ENCODE measurements at places on chromosomes 7 and 10.

DNA sequence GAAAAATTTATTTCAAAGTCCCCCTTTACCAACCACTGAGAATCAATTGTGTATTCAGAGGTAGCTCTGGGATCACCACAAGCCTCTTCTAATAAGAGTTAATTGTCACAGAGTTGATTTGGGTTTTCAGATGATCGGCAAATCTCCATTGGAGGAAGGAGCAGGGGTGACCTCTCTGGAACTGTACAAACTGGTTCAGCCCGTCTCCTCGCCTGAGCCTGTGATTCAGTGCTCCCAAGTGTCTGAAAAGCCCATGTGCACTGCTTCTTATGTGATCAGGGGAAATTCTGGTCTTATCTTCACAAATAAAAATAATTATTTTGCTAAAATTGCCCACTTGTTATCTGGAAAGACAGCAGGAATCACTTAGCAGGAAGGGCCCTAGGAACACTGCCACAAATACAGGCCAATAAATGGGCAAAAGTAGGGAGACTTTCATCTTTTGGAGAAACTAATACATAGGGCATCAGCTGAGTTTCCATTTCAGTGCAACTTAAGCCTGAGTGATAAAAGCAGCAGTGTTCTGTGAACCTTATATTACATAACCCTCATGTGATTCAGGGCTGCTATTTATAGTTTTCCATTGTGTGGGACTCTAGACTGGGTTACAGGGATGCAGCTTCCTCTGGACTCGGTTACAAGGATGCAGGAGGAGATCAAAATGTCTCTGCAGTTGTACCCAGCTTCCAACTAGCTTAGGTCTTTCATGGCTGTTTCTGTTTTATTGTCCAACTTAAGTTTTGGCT lies 32.3 kb downstream of the CDK1 start:
- no peak for DNase-seq

GRCh38 chr7:82530361-82530760 lies 86.8 kb upstream of the CACNA2D1 start:
- DNase-seq = no peak

DNA sequence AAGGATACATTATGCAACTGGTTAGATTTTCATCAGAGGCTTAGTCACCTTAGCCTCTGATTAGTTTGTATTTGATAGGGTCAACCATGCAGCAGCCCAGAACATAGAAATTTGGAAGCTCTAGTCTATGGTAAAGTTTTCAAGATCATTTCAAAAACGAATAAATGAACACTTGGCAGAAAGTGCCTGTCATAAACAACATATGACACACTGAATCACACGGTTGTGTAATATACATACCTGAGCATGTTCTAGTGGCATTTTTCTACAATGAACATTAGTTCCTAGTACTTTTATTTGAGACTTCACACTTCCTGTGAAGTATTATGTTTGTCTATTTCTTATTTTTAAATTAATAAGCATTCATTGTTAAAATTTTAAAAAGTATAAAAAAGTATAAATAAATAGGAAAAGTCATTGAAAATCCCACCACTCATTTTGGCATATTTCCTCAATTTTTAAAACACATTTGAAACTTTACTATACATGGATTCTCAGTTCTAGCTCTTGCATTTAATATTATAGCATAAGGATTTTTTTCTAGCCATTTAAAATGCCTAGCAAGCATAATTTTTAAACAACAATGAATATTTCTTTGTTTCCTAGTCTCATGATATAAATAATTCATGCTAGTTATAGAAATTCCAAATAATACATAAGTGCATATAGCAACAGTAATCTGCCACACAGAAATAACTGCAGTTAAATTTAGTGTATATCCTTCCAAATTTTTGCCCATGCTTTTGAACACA lies 25.7 kb upstream of the PRPS1L1 start:
- DNase-seq = no peak

DNA sequence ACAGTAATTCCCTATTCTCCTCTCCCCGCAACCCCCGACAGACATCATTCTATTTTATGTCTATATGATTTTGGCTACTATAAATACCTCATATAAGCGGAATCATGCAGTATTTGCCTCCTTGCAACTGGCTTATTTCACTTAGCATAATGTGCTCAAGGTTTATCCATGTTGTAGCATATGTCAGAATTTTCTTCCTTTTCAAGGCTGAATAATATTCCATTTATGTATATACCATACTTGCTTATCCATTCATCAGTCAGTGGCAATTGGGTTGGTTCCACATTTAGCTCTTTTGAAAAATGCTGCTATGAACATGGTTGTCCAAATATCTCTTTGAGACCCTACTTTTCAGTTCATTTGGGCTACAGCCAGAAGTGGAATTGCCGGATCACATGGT lies 106.5 kb downstream of the MAPK8 start:
- DNase-seq = no peak

DNA sequence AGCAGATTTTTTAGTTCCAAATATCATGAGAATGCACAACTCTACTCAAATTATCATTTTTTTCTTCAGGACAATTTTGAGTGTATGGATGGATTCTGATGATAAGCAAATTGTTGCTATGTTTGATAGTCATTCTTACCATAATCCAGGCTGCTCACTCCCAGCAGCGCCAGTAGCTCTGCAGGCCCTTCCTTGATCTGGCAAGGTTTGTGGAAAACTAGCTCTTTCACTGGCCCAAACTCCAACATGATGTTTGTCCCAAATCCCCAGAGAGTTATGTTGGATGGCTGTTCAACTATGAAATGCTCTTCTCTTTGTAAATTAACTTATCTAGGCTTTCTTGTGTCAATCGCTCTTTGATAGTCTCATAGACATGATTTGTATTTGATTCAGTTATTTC lies 933.7 kb downstream of the DNAJB9 start:
- no peak for DNase-seq
